ENCODE measurements at places on chromosomes 3 and 15.

DNA sequence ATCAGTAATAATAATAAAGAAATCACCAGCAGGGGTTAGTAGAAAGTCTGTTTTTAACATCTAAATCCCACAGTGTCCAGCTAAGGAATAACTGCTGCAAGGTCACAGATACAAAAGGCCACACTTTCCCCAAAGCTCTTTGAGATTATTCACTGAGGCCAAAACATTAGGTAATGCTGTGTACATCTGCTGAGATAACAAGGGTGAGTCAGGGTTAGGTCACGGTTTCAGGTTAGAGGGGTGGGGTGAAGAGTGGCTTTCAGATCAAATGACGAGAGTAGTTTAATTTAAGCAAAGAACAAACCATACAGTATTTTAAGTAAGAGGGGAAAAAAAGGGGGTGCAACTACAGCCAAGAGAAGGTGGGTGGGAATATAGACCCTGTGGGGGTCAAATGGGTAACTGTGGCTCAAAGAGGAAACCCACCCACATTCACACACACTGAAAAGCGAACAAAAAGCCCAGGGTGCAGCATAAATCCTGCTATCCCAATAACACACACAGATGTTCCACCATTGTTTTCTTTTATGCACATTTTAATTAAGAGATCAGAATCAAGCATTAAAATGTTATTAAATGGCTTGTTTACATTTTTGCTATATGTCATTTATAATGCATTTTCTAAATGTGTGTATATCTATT, 412.9 kb downstream of the TIGIT start:
- no peak for DNase-seq

GRCh38 chr15:52464478-52464877, 64.2 kb downstream of the MYO5A start:
- no peak for DNase-seq

DNA sequence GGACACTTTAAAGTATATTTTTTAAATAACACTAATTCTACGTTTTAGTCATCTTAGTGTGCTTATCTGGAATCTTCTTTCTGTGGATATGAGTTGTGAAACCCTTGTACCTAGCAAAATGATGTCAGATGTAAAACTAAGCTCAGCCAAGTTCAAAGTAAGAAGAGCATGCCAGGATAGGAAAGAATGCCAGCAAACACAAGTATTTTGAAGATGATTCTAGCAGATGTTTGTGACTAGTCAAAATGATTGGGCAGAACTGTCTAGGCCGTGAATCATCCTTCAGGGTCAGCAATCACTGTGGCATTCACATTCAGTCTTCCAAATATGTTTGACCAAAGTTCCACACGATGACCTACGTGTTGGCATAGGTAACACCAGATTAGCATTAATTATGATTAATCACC, 5.4 kb upstream of the PLOD2 start:
- DNase-seq, result no peak

DNA sequence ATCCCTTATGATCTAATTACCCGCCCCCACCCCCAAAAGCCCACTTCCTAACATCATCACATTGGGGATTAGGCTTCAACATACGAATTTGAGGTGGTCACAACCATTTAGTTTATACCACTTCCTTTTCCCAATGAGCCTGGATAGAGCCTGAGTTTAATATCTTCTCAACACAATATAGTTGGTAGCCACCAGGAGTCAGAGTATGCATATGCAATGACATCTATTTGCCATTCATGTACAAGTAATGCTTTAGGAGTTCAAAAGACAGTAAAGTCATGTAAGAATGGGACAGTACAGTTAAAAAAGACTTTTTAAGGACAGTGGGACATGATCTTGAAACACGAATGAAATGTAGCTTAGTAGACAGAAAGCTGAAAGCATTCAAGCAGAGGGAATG, 172.4 kb downstream of the DCLK3 start:
- no peak for DNase-seq

GRCh38 chr15:37246856-37247255, 146.5 kb upstream of the MEIS2 start:
- DNase-seq, result no peak

- no peak for DNase-seq
Observed at GRCh38 chr3:96510334-96510733, 304.1 kb upstream of the EPHA6 start.

- DNase-seq, result no peak
Observed at GRCh38 chr3:139797724-139798343, 120.1 kb upstream of the NMNAT3 start.

DNA sequence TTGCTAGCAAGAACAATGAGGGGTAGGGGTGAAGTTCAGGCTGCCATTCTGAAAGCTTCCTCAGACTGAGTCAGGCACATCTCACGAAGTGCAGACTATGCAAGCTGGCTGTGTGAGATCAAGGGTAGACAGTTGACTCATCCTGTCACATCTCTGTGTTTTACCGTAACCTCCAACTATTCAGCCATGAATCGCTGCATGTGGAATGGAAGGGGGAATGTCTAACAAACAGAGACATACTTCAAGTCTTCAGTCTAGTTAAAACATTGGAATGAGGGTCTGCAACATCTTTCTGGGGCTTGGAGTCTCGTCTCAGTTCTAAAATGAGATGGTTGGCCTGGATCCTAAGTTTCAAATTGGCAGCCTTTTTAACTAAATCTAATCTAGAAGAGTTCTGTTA, 25.9 kb downstream of the AGTR1 start:
- DNase-seq, result no peak

DNA sequence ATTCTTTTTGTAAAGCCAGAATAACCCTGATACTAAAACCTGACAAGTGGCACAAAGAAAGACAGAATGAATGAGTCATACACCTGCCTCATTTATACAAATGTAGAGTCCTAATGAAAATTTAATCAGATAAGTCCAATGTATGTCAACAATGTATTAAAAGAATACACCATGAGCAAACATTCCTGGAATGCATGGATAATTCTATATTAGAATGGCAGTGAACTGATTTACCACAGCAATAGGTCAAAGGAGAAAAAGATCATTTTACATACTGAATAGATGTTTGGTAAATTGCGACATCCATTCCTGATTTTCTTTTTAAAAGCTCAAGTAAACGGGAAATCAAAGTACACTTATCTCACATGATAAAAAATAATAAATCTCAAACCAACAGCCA, 11.2 kb upstream of the LOXL1 start:
- DNase-seq, result no peak

GRCh38 chr3:177676148-177676547, 478.9 kb upstream of the TBL1XR1 start:
- DNase-seq, result no peak

DNA sequence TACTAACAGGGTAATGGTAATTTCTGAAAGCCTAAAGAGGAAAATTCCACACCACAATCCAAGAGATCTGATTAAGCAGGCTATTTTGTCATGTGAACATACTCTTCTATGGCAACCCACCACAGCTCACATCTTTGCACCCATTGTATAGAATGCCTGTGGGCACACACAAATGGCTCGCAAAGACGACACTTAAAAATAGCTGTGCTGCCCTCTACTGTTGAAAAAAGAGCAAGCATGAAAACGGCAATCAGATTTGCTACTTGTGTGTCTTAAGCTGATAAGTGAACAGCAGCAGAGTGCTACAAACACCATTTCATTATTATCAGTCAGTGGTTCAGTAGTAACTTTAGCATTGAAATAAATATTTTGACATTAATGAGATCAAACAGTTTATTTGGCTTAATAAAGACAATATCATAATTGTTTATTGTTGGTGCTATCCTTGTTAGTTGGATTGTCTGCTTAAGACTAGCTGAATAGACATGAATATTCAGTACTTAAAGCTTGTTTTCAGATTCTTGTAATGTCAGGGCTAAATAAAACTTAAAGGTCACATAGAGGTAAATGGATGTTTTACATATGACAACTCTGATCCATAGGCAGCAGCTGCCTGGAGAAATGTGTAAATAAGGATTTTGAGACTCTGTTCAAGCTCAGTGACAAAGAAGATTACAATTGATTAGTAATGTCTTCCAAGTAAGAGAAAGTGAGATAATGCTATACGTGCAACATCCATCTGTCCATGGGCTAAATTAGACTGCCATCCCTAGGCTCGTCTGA, 199.1 kb downstream of the LRRN1 start:
- no peak for DNase-seq

GRCh38 chr15:81163961-81164800, 30.1 kb downstream of the CFAP161 start:
- no peak for DNase-seq

- no peak for DNase-seq
Observed at GRCh38 chr3:132606085-132606484, 9.0 kb downstream of the ACKR4 start.

- no peak for DNase-seq
Observed at GRCh38 chr15:62647202-62647842, 395.2 kb upstream of the TPM1 start.

GRCh38 chr3:146342989-146343388, 92.1 kb upstream of the PLSCR4 start:
- DNase-seq, result no peak

All from hippocampal formation (tissue), 2 donors.